ENCODE measurements at places on chromosomes 4 and X.

- no peak for DNase-seq
These were observed 314.2 kb downstream of the C4orf33 start for GRCh38 chr4:129410115-129410514.

DNA sequence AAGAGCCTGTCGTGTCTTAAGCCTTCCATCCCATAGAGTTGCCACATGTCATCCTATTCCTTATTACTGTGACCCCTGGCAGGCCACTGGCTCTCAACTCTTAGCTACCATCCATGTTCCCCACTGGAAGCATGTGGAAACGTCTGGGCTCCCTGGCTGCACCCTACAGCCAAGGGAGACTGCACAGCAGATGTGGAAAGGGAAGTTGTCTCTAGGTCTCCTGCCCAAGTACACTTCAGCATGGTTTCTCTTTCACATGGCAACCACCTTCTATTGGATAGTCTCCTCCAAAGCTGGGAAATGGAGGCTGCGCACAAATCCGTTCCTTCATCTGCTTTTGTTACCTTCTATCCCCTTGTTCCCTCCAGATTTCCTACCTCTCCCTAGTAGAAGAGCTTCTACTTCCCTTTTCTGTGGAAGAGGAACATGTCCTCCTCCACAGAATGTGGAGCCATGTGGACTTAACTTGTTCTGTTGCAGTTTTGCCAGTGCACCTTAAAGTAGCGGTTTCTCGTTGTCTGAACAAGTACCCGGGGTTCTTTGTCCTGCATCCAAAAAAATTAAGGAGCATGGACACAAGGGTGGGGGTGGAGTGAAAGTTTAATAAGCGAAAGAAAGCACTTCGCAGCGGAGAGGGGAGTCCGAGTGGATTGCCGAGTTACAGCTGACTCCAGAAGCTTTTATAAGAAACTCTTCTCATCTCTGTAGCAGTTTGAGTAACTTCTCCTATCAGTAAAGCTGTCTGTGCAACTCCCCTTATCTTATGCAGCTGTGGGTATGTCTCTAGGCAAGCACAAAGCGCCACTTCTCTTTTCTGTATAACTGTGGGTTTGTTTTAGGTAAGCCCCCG is 52.5 kb downstream of the HMGB2 start:
- peak; percentile 95 for DNase-seq

GRCh38 chr4:40630335-40631021 is 814 bp upstream of the RBM47 start:
- peak; percentile 34 for DNase-seq

GRCh38 chr4:83920375-83920774 is 384.5 kb downstream of the GPAT3 start:
- DNase-seq, result no peak
